Urinary bladder (tissue), 4 donors: ENCODE measurements at places on chromosomes 3 and 15. TPM values are rescaled to one million over a fixed set of nuclear protein-coding genes. Genes with fewer than 3 reads are reported as not detected.

DNA sequence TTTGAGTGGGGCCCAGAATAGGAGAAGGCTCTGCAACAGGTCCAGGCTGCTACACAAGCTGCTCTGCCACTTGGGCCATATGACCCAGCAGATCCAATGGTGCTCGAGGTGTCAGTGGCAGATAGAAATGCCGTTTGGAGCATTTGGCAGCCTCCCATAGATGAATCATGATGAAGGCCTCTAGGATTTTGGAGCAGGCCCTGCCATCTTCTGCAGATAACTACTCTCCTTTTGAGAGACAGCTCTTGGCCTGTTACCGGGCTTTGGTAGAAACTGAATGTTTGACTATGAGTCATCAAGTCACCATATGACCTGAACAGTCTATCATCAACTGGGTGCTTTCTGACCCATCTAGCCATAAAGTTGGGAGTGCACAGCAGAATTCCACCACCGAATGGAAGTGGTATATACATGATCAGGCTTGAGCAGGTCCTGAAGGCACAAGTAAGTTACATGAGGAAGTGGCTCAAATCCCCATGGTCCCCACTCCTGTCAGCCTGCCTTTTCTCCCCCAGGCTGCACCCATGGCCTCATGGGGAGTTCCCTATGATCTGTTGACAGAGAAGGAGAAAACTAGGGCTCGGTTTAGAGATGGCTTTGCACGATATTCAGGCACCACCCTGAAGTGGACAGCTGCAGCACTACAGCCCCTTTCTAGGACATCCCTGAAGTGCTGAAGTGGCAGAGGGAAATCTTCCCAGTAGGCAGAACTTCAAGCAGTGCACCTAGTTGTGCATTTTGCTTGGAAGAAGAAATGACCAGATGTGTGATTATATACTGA, 971.4 kb downstream of the MCTP2 start:
- no peak for DNase-seq

Gene EPHA3
- 13.6 TPM for polyA plus RNA-seq

GRCh38 chr3:84536916-84537315, 421.9 kb upstream of the CADM2 start:
- DNase-seq: no peak

Gene FSD2
- not detected for polyA plus RNA-seq

- DNase-seq: no peak
These were observed 1121.2 kb downstream of the SI start for GRCh38 chr3:163957072-163957471.

Gene SLC7A14
- 0.22 TPM for polyA plus RNA-seq

GRCh38 chr3:105495021-105495420, 128.3 kb downstream of the ALCAM start:
- no peak for DNase-seq

DNA sequence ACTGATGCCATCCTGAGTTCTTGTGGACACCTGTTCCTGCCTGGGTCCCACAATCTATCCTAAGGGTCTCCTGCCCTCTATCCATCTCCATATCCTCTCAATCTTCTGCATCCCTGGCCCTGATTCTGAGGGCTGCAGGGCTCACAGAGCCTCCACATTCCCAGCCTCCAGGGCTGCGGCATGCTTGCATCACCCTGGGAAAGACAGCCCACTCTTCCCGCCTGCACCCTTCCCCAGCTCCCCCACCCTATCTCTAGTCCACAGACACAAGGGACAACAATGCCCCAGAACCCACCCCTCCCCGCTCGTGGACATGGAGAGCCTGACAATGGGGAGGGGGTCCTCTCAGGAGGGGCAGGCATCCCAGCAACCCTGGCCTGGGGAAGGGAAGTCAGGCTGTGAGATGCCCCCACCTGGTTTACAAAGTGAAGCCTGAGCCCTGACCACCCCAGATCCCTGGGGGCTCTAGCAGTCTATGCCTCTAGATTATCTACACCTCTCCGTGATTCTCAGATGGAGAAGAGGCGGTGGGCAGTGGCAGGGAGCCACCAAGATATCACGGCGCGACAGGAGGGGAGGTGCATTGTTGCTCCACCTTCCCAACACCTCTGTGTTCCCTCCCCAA, 10.3 kb downstream of the SEMA3G start:
- DNase-seq: no peak

GRCh38 chr3:119944091-119944490, 150.2 kb downstream of the GSK3B start:
- DNase-seq: no peak

DNA sequence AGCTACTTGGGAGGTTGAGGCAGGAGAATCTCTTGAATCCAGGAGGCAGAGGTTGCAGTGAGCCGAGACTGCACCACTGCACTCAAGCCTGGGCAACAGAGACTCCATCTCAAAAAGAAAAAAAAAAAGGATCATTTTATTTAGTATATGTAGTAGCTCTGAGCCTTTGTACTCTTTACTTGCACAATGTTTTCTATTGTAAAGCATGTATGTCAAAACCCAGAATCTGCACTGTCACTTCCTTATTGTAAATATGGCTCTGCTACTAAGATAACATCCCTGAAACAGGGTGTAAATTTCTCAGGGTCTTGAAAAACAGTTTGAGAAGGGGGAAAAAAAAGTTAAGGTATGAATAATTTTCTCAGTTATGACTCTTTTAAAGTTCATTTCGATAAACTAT, 35.1 kb downstream of the SLMAP start:
- DNase-seq: no peak

Gene GPR149
- not detected for polyA plus RNA-seq
